Karpas-422 (cell line): ENCODE measurements at places on chromosomes 5 and 9. TPM values are rescaled to one million over a fixed set of nuclear protein-coding genes. Genes with fewer than 3 reads are reported as not detected.

- no peak for DNase-seq
These were observed 44.3 kb upstream of the SH3PXD2B start for GRCh38 chr5:172498431-172499129.

GRCh38 chr9:76521244-76521681, 62.3 kb downstream of the GCNT1 start:
- peak; percentile 10 for DNase-seq

GRCh38 chr9:131815970-131816873, 76.3 kb upstream of the RAPGEF1 start:
- DNase-seq = no peak

DNA sequence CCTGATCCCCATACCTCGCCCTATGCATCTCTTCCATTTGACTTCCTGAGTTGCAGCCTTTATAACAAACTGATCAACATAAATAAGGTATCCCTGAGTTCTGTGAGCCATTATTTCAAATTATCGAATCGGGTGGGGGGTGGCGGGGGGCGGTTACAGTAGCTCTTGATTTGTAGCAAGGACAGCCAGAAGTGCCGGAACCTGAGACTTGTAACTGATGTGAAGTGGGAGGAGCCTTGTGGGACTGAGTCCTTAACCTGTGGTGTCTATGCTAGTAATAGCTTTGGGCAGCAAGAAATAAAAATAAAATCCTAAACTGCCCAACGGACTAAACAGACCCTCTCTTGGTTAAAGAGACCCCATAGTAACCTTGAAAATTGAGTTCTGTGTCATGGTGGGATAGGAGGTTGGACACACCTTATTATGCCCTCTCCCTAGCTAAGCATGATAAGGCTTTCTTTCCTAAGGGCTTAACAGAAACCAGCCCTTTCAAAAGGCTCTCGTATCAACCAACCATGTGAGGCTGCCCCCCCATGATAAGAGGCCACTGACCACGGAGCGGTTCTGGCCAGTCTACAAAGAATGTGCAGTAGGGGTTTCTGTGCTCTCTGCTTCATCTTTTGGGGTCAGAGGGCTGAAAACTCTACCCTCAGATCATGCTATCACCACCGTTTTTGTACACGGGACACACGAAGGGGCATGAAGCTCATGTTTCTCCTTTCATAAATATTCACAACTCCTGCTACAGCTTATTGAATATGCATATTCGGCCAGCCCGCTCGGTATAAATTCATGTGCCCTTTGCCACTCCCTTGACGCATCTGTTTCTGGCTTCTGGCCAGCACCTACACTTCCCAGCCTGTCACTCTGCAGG, 39.5 kb upstream of the IQGAP2 start:
- peak; percentile 54 for DNase-seq

DNA sequence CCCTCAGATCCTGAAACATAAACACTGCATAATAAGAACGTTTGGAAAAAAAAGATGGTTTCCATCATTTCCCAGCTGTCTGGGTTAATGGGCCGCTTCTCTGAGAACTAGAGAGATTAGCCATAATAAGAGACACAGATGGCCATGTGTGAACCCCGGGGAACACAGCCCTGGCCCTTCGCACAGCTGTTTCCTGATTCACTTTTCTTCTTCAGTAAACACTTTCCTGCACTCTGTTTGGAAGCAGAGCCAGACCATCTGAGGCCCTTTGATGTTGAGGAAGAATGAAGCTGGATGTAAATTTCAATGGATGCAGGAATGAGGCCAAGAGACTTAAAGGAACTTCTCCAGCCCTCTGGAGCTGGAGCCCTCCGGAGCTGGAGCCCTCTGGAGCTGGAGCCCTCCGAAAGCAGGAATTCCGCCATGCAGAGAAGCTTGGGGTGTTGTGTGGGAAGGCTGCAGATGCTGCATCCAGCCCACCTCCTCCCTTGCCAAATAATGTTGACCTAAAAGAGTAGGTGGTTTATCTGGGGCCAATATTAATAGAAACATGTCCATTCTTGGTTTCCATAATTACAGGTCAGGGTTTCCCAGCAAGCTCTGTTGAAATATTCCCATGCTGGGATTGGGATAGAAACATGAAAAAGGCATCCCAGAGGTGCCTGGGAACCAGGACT, 218.9 kb downstream of the NXNL2 start:
- DNase-seq = no peak

- no peak for DNase-seq
These were observed 494.5 kb upstream of the GRAMD2B start for GRCh38 chr5:125928663-125929062.

GRCh38 chr9:801399-802071, 40.0 kb upstream of the DMRT1 start:
- no peak for DNase-seq

DNA sequence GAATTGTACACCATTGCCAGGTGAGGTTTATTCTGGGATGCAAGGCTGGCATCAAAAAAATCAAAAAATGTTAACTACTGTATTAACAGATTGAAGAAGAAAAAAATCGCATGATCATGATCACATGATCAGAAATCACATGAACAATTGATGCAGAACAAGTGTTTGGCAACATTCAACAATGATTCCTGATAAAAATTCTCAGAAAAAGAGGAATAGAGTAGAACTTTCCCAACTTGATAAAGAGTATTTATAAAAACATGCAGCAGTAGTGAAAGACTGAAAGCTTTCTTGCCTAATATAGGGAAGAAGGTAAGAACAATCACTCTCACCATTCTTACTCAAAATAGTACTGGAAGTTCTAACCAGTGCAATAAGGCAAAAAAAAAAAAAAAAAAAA, 16.4 kb downstream of the SLCO4C1 start:
- DNase-seq = no peak

DNA sequence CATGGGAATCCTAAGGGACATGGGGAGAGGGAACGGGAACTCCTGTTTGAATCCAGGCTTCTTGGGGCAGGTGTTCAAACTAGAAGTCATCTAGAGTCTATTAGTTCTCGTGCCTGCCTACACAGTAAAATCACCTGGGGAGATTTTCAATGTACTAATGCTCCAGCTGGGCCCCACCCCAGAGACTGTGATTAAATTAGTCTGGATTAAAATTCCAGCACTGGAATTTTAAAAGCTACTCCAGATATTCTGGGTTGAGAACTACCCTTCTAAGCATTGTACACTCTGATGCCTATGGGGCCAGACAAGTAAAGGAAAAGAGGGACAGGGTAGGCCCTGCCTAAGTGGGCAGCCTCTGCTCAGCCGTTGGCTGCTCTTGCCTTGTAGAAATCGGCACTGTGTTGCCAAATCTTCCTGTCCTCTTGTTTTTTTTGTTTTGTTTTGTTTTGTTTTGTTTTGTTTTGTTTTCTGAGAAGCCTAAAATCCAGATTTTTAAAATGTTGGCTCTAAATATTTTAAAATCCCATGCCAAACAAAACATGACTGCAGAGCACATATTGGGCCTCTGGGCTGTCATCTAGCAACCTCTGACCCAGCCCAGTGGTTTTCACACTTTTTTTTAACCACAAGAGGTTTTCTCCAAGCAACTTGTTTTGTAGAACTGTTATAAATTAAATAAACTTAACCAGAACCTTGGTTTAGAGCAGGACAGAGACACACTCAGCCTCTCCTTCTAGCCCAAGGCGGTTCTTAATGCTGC, 29.0 kb downstream of the ADRB2 start:
- DNase-seq = no peak

- DNase-seq = no peak
These were observed 73.4 kb downstream of the NSG2 start for GRCh38 chr5:174118823-174119467.

GRCh38 chr5:167888393-167888792, 403.1 kb upstream of the WWC1 start:
- DNase-seq = no peak

DNA sequence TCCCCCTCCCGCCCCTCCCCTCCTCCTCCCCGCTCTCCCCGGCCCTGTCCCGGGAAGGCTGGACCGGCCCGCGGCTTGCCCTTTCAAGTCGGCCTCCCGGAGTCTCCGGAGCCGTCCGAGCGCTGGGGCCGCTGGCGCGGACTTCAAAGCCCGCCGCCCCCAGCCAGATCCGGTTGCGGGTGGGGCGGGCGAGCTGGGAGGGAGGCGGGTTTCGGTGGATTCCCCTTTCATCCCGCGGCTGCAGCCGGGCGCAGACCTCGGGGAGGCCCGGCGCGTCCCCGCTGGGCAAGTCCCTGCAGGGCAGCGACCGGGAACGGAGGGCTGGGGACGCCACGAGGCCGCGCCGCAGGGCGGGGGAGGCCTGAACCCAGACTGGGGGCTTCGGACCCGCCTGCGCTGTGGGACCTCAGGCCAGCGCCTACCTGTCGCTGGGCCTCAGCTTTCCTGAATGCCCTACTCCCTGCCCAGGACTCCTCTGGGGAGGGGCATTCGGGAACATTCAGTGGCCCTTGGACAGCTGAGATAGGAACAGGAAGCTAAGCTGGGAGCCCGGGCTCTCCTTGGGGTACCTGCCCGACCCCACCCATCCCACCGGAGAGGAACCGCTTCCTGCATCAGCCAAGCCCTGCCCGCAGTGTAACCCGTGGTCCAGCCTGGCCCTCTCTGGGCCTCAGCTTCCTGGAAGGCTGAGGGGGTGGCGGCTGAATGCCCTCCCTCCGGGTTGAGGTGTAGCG, 23.4 kb downstream of the C9orf50 start:
- DNase-seq = no peak

DNA sequence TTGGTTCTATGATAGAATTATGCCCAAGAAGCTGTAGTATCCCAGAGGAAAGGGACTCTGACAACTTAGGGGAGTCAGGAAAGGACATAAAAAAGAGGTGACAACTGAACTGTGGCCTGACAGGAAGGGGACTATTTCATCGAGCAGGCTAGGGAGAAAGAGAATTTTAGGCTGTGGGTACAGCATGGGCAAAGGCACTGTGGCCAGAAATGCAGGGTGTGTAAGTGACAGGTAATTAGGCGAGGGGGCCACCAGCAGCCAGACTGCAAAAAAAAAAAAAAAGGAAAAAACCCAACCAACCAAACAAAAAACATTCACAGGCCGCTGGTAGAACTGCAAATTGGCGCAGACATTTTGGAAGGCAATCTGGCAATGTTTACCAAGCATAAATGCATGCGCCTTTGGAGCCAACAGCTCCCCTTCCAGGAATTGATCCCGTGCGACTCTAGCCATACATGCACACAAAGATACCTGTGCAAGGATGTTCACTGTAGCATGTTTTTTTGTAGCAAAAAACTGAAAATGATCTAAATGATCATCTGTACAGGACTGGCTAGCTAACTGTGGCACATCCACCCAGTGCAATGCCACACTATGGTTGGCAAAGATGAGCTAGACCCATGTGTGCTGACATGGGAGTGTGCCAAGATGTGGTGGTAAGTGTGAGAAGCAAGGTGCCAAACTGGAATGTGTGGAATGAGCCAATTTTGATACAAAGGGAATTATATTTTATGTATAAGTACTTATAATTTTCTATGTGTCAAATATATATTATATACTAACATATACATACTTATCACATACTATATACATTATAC, 1.1 kb downstream of the EIF4E1B start:
- DNase-seq = no peak

- no peak for DNase-seq
These were observed 278.9 kb upstream of the CD180 start for GRCh38 chr5:67475489-67475888.

GRCh38 chr5:17213938-17214337, 3.5 kb upstream of the BASP1 start:
- no peak for DNase-seq

DNA sequence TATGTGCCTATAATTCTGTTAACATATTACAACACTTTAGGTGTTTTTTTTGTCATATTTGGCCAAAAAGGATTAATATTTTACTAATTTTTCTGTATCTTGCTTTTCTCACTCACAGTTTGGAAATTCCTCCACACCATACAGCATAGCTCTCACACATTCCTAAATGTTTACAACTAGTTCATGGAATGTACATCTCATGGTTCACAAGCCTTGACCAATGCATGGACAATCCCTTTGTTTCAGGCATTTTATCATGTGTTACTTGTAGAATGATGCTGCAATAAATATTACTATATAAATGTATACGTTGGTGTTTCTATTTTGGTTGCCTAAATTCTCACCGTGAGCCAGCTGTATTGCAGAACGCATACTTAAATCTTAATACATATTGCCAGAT, 80.5 kb upstream of the SPATA31C2 start:
- DNase-seq = no peak

- DNase-seq = no peak
These were observed 267.7 kb upstream of the SMARCA2 start for GRCh38 chr9:1747417-1747967.

DNA sequence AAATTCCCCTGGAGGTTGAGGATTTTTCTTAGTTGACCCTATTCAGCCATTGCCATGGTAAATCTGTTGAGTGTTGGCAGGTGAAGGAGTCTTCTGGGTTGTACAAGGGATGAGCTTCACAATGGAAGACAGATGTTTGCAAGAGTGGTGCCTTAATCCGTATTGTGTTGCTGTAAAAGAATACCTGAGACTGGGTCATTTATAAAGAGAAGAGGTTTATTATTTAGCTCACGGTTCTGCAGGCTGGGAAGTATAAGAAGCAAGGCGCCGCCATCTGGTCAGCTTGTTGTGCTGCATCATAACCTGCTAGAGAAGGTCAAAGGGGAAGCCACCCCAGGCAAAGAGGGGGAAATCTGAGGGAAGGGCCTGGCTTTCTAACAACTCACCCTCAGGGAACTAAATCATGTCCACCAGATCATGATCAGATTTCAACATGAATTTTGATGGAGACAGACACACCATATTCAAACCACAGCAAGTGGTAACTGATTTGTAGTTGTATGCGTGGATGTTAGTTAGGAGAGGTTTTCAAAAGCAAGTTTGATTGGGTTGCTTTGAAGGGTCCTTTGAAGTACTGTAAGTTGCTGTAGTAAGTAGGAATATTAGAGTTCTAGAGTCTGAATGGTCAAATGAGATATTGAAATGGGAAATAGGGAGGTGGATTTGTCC, 2.5 kb downstream of the TNPO1 start:
- DNase-seq = peak; percentile 87

DNA sequence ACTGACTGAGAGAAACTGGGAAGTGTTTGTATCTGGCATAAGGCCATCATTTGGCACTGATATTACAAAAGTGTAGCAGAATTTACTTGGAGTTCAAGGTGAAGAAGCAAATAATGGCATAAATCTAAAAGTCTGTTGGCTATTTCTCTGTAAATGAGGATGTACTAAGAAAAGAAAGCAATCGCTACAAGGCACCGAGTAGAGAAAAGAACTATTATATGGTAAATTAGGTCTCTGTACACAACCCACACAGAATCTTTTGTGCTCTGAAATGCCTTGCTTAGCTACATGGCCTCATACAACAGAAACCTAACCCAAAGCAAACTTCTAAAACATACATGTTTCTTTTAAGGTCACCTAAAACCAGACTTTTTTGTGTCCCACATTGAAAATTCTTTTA, 290.1 kb upstream of the WWC1 start:
- DNase-seq = no peak

NKD2 gene
- not detected in 2 replicates for total RNA-seq

CSF2 gene
- total RNA-seq = not detected in 2 replicates

SPATA31A7 gene
- total RNA-seq = not detected in 2 replicates

ENC1 gene
- total RNA-seq = 0.15 and 0.25 TPM in 2 replicates

FAM120A gene
- total RNA-seq = 79.3 and 83.1 TPM in 2 replicates

SV2C gene
- total RNA-seq = not detected in 2 replicates
